Head of caudate nucleus (tissue), 42 donors: ENCODE measurements at places on chromosomes 1 and 21.

DNA sequence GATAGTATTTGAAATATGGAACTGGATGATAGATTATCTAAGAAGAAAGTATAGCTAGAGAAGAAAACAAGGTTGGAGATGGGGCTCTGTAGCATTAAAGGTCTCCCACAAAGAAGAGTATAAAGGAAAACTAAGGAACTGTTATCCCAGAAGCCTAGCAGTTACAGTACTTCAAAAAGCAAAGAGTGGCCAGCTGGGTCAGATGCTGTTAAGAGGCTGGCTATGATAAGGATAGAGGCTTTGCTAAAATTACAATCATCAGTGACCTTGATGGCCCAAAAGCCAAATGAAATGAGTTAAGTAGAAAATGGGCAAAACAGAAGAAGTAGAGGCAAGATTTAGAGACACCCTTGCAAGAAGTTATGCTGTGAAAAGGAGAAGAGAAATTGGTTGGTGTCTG is 25.1 kb upstream of the ANGPTL1 start:
- no peak for DNase-seq

GRCh38 chr1:177977141-177977540 is 7.3 kb upstream of the SEC16B start:
- no peak for DNase-seq

DNA sequence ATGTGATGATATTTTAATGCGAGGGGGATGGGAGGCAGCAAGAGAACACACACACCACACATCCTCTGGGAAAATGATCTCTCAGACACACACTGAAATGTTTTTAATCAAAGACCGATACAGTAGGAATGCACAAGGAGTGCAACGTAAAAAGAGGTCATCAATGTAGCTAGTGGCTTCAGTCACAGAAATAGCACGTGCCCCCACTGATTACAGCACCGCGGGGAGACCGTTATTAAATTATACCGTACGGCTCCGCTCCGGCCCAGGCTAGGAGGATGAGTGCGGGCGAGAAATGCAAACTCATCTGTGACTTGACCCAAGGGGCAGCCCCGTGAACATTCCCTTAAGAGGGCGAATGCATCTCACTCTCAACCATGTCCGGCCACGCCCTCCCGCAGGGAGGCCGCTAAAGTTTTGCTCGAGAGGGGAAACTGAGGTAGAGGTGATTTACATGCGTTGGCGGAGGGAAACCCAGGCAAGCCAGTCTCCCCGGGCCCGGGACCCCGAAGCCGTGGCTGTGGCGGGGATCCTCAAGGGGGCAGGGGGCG is 552 bp downstream of the UBR4 start:
- no peak for DNase-seq

DNA sequence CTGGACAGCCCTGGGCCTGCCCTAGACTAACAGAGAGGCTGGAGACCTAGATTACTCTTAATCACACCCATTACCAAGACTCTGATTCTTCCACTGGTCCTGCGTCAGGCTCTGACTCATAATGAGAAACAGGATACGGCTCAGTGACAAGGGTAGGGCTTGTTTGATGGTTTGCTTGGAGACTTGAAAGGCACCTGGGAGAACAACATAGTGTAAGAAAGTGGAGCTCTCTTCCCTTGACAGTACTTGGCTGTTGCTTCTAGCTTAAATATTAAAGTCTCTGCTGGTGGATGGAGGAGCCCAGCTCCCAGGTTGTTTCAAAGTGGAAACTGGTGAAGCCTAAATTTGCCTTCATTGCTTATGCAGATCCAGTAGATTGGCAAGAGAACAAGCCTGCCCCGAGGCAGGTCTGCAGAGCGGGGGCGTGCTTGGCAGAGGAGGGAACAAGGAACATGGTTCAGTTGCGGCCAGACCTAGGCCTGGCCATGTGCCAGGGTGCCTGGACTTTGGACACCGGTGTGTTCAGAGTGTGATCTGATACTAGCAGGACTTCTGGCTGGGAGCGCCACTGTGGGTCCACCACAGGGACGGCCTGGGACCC is 480.6 kb downstream of the CAMTA1 start:
- DNase-seq, result no peak

GRCh38 chr1:2300851-2301606 is 72.9 kb downstream of the SKI start:
- DNase-seq, result no peak
